Fibroblast of lung (primary cell): ENCODE measurements at places on chromosomes 4 and X. TPM values are rescaled to one million over a fixed set of nuclear protein-coding genes. Genes with fewer than 3 reads are reported as not detected.

GRCh38 chr4:13944095-13944511 lies 316.6 kb upstream of the BOD1L1 start:
- H3K36me3 ChIP-seq, result no peaks in the 10 kb centered on the region
- no peak overlapping the region for H3K27ac ChIP-seq
- DNase-seq, result no peak
- no peaks in the 10 kb centered on the region for H3K4me1 ChIP-seq

DNA sequence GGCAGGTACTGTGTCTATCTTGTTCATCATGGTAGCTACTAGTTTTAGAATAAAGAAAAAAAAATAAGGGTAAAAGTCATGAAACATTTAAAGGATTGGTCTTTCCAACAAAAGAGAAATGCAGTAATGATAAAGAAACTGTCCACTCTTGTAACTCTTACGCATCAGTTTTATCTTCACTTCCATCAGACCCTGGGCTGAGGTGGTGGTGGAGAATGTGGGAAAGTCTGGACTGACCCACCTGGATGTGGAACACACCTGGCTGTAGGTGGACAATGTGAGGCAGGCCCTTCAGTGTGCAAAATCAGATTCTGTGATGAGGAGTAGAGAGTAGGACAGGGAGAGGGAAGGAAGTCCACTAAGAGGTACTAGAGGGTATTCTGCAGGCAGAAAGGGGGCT lies 128.6 kb downstream of the RASL11B start:
- no peak for DNase-seq
- H3K4me3 ChIP-seq, result no peak overlapping the region
- peaks cover 2% of the 10 kb centered on the region for H3K4me1 ChIP-seq

- no peaks in the 10 kb centered on the region for H3K27me3 ChIP-seq
- H3K36me3 ChIP-seq, result no peaks in the 10 kb centered on the region
- H3K4me3 ChIP-seq, result no peak overlapping the region
- H3K4me1 ChIP-seq, result no peaks in the 10 kb centered on the region
- H3K27ac ChIP-seq, result no peak overlapping the region
Measured at GRCh38 chrX:111519215-111519614, 7.8 kb downstream of the SERTM2 start.

- DNase-seq, result no peak
- no peak overlapping the region for H3K27ac ChIP-seq
- no peak overlapping the region for H3K4me3 ChIP-seq
- no peaks in the 10 kb centered on the region for H3K4me1 ChIP-seq
Measured at GRCh38 chr4:152273343-152273742, 262.5 kb downstream of the FBXW7 start.

GRCh38 chr4:83996254-83996653 lies 460.3 kb downstream of the GPAT3 start:
- H3K27ac ChIP-seq, result no peak overlapping the region
- no peak for DNase-seq
- H3K36me3 ChIP-seq, result no peaks in the 10 kb centered on the region
- H3K4me1 ChIP-seq, result no peaks in the 10 kb centered on the region
- H3K27me3 ChIP-seq, result no peaks in the 10 kb centered on the region
- H3K4me3 ChIP-seq, result no peak overlapping the region

- no peak for DNase-seq
- no peak overlapping the region for H3K4me3 ChIP-seq
- H3K27me3 ChIP-seq, result no peaks in the 10 kb centered on the region
Measured at GRCh38 chrX:108584617-108585211, 145.1 kb downstream of the COL4A5 start.

DNA sequence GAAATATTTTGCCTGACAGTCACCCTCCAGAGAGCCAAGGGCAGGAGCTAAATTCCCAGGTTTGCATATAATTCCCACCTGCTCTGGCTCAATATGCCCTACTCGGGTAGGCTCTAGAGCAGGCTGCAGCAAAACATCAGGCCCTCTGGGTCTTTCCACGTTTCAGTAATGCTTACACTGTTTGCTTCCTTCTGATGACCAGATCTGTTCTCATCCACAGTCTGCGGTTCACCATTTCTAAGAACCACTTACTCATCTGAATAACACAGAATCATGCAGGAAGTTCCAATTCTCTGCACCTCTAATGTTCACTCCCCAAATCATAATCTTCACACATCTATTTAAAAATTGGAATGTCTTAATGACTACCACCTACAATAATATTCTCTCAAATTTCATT lies 141.4 kb downstream of the PPP3CA start:
- DNase-seq, result peak; percentile 85
- no peaks in the 10 kb centered on the region for H3K27me3 ChIP-seq
- H3K4me1 ChIP-seq, result peaks cover 3% of the 10 kb centered on the region
- no peaks in the 10 kb centered on the region for H3K36me3 ChIP-seq

DNA sequence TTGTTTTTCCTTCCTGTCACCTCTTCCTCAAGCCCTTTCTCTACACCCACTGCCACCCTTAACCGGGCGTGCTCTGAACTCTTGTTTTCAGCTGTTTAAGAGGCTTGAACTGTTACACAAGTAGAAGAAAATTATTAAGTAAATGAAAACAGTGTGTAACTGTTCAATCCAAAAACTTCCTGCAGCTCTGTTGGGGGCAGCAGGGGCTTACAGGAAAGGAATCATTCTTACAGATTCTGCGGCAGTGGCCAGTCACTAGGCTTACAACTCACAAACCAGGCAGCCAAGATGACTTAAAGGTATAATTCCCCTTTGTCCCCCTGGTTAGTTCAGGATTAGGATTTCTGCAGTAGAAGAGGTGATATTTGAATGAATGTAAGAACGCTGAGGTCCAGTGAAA lies 70.2 kb upstream of the ETNPPL start:
- no peak for DNase-seq
- H3K27ac ChIP-seq, result no peak overlapping the region
- no peaks in the 10 kb centered on the region for H3K4me1 ChIP-seq
- no peaks in the 10 kb centered on the region for H3K36me3 ChIP-seq

DNA sequence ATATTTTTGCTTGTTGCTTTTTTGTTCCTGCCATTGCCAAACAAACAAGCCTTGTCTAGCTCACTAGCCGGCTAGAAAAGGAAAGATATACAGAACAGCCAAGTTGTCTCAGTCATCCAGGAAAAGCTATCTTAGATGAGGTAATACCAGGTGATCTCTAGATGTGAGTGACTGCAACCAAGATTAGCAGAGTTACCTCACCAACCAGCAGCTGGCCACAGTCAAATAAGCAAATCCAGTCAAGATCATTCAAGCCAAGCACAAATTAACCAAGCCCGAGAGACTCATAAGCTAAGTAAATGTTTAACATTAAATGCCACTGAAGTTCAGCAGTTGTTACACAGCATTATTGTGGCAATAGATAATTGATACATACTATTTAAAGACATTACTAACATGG lies 108.6 kb downstream of the CENPC start:
- no peaks in the 10 kb centered on the region for H3K36me3 ChIP-seq
- peak; percentile 30 for DNase-seq
- no peaks in the 10 kb centered on the region for H3K27me3 ChIP-seq
- H3K27ac ChIP-seq, result no peak overlapping the region

DNA sequence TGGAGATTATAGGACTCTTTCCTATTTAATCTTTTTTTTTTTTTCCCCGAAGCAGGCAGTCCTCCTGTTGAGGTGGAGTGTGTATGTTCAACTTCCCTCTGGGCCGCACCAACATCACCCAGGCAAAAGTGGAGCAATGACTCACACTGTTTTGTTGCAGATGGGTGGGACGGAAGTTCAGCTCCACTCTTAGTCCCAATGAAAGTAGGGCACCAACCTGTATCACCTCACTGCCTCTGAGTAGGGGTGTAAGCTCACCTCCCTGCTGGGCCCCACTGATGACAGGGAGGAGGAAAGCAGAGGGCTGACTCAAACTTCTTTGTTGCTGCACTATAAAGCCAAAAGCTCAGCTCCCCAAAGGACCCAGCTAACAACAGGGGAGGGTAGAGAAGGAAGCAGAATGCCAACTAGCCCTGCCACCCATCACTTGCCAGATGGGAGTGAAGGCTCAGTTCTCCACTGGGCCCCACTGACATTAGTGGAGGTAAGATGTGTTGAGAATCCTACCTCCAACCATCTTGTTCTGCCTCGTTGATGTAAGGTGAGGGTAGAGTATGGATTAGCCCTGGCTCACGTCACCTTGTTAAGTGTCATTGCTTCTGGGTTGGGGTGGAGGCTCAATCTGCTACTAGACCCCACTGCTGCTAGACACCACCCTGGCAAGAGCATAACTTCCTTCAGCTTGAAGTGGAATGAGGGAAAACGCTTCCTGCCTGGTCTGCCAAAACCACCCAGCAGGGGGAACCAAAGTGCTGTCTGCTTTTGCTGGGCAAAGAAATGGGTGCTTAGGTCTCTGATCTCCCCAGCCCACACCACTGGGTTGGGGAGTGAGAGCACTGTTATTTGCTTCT lies 14.1 kb downstream of the RPS6KA3 start:
- H3K4me1 ChIP-seq, result peaks cover 2% of the 10 kb centered on the region
- peak; percentile 56 for DNase-seq
- H3K27me3 ChIP-seq, result no peaks in the 10 kb centered on the region
- H3K36me3 ChIP-seq, result no peaks in the 10 kb centered on the region
- H3K27ac ChIP-seq, result no peak overlapping the region

DNA sequence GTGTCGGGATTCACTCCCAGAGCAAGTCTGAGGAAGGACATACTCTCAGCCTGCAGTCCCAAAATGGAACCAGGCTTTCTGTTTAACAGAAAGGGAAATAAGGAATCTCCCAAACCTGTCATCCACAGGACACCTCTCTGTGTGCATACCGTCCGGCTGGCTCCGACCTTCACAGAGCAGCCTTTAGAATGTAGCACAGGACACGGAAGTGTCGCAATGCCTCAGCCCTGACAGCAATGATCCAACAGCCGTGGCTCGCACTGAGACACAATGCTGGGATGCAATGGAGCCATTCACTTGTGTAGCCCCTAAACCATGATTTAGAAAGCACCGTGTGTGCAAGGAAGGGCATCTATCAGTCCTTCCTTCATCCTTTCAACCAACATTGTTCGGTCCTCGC lies 15.5 kb upstream of the HELT start:
- H3K4me3 ChIP-seq, result no peak overlapping the region
- H3K27ac ChIP-seq, result no peak overlapping the region
- H3K36me3 ChIP-seq, result no peaks in the 10 kb centered on the region
- no peaks in the 10 kb centered on the region for H3K4me1 ChIP-seq

The GYPE gene
- total RNA-seq, result 1.2 and 1.3 TPM in 2 replicates

The C4orf50 gene
- not detected in 2 replicates for total RNA-seq

The FDCSP gene
- not detected in 2 replicates for total RNA-seq

The SPANXN3 gene
- total RNA-seq, result not detected in 2 replicates

The PSAPL1 gene
- not detected in 2 replicates for total RNA-seq

The CFAP299 gene
- total RNA-seq, result 2.3 and 16.2 TPM in 2 replicates
